ENCODE measurements at places on chromosomes 7 and 10.

- no peak for DNase-seq
These were observed 478 bp upstream of the ZNF22 start for GRCh38 chr10:45000138-45000751.

- peak; percentile 60 for DNase-seq
These were observed 909 bp upstream of the CC2D2B start for GRCh38 chr10:95906677-95907455.

DNA sequence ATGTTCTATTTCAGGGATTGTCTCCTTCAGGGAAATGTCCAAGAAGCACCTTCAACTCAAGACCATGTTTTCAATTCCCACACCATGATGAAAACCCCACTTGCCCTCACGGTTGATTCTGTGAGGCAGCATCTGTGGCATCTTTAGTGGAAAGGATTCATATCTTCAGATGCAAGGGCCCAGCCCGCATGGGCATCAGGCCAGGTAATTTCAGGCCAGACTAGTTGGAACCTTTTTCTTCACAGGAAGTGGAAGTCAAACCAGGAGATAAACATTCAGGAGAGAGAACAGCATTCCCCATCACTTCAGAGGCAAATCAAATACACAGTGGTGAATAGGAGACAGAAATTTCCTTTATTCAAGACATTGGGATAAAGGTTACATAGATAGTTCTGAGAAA is 88.8 kb downstream of the JCAD start:
- no peak for DNase-seq

- DNase-seq: no peak
These were observed 63.2 kb upstream of the BMPER start for GRCh38 chr7:33842150-33842549.

DNA sequence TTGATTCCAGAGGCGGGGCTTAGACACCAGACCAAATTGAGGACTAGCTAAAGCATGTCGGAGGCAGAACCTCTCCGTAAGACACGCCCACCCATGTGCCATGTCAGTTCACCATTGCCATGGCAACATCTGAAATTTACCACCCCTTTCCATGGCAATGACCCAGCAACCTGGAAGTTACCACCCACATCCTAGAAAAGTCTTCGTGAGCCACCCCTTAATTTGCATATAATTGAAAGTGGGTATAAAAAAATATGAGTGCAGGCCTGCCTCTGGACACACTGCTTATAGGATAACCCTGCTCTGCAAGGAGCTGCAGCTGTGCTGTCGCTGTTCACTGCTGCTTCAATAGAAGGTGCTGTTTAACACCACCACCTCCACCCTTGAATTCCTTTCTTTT is 28.0 kb downstream of the TMEM270 start:
- no peak for DNase-seq

- no peak for DNase-seq
These were observed 2.8 kb downstream of the FBXL15 start for GRCh38 chr10:102423372-102423968.

- DNase-seq: no peak
These were observed 14.5 kb downstream of the GPR146 start for GRCh38 chr7:1058821-1059199.

DNA sequence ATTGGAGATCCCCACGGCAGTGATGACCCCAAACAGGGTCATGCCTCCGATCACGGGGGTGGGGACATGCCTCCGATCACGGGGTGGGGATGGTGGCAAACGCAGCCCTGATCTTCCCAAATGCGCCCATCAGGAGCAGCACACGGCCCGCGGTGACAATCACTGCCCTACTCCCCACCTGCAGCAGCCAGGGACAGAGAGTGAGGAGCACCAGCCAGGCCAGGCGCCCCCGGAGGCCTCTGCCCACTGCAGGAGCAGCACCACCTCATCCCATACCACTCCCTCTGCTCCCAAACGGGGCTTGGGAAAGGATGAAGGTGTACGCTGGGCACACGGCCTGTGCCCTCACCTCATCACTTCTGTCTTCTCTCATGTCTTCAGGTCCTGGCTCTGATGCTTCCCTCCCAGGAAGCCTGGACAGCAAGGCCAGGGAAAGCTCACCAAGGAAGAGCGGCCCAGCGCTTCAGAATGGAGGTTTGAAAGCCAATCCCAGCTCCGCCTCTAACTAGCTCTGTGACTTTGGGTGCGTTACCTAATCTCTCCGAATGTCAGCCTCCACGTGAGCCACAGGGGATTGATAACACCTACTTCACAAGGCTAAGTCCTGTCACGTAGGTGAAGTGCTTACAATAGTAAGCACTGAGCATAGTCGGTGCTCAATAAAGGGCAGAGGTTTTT is 37.1 kb downstream of the STRA8 start:
- no peak for DNase-seq

DNA sequence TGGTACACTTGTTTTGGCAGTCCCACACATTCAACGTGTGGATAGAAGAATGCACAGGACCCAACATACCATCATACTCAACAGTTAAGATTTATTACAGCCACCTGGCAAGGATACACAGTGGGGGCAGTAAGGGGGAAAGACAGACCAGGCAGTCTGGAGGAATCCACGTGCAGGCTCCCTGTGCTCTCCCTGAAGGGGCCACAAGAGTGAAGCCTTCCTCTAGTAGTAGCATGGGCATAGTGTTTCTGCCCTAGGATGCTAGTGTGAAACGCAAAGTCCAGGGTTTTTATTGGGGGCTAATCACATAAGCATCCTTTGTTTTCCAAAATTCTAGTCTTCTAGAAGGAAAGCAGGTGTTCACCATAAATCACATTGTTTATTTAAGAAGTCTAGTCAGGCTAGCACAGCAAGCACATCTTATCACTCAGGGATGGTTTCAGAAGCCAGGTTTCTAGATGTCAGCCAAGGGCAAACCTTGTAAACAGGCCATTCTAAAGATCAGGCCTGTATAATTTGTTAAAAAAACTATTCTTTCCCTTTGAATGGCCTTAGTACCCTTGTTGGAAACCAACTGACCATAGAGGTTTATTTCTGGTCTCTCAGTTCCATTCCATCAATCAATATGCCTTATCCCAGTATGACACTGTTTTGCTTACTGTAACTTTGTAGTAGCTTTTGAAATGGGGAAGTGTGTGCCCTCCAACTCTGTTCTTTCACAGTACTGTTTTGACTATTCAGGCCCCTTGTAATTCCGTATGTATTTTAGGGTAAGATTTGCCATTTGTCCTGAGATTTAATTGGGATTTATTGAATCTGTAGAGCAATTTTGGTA is 12.4 kb upstream of the TFAM start:
- no peak for DNase-seq

DNA sequence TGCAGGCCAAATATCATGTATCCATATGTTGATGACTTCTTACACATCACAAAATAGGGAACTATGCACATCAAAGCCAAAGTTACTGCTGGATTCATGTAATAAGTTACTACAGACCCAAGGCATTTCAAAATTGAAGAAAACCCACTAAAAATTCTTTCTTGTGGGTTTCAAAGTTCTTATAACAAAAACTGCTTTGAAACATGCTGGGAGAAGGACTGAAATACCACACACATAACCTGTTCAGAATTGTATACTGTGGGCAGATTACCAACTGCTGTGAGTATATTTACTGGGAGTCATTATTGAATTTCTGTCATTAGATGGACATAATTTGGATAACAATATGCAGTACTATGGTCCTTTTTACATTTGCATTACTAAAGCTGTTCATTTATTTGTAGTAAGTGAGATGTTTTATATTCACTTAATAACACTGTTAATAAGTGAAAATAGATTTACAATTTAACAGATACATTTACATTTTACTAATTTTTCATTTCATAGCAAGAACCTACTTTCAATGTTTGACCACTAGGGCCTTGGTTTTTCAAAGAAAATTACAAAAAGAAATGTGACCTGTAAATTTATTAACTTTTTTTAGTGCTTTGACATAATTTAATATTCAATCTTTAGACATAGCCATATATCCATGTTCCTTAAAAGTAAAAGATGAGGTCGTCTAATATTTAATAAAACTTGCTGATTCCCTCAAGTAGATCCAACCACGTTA is 132.6 kb downstream of the MAGI2 start:
- no peak for DNase-seq

DNA sequence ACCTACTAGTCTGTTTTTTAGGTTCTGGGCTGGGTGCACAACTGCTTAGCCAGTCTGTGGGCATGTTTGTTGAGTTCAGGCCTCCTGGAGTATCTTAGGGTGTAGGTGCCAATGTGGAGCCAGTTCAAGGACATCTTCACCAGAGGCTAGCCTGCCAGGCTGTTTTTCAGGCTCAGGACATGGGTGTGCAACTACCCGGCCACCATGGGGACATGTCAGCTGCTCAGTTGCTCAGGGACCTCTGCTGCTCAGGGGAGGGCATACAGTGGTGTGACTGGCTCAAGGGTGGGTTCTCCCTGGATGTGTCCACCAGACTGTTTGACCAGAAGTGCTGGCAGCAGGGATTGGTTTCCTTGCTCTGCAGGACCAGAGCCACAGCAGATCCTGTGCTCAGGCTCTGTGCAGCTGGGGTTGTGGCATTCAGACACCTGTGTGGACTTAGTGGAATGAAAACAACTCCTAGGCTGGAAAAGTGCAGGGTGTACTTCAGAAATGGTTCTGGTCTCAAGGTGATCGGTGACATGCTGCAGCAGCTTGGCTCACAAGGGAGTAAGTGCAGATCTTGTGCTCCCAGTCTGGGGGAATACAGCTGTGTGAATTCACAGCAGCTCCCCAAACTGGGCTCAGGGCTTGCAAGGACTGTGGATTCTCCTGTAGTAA is 44.8 kb downstream of the PALS2 start:
- DNase-seq: no peak

DNA sequence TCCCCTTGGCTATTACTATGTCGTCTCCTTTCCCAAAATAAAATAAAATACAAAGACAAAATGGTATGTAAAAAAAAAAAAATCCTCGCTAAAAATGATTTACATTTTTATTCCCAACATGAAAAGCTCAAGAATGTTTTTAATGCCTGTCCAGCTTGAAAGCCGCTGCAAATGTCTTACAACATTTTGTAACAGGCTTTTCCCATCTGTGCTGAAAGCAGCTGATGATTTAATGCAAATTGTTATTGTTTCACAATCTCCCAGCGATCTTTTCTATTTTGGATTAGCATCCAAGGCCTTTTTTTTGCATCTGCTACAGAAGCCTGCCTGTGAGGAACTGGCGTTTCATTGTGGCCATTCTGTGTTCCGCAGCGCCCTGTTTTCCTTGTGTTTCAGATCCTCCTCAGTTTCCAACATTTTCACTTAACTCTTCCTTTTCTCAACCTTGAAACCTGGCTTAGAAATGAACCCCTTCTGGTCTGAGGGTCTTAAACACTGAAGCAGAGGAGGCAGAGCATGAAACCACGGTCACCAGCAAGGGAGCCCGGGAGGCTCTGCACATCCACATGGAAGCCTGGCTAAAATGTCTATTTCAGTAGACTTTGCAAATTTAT is 712.1 kb downstream of the PARD3 start:
- peak; percentile 13 for DNase-seq

DNA sequence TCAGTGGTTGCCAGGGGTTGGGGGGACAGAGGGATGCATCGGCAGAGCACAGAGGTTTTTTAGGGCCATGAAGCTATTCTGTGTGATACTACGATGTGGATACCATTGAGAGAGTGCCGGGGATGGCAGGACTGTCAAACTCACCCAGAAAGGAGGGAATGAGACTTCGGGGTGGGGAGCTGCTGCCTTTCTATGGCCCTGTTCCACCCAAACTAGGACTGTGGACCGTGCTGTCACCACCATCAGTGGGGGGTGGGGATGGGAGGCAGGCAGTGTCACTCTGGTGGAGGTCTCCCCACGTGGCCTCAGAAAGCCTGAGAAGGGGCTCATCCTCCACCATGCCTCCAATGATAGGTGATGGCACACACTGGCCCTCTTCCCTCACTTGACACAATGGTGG is 146.2 kb downstream of the PTPN20 start:
- no peak for DNase-seq

DNA sequence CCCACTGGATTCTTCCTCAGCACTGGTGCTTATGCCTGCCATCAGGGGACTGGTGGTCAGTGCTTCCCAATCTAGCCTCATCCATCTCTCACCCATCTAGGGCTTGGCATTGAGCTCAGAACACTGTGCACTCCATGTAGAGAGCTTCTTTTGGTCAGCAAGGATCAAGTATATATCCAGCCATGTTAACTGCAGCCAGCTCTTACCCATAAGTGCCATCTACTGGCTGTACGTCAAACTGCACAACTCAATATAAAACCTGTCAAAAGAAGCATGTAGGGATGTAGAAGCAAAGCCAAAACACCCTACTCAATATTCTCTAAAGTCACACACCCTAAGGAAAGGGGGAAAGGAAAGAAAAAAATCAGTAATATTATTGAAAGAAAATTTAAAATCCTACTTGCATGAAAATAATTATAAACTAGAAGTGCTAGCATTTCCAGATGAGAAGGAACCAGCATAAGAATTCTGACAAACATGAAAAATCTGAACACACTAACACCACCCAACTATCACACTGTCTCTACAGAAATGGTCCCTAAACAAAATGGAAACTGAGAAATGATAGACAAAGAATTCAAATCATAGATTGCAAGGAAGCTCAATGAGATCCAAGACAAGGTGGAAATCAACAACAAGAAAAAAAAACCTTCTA is 531.1 kb upstream of the STEAP1 start:
- peak; percentile 4 for DNase-seq

DNA sequence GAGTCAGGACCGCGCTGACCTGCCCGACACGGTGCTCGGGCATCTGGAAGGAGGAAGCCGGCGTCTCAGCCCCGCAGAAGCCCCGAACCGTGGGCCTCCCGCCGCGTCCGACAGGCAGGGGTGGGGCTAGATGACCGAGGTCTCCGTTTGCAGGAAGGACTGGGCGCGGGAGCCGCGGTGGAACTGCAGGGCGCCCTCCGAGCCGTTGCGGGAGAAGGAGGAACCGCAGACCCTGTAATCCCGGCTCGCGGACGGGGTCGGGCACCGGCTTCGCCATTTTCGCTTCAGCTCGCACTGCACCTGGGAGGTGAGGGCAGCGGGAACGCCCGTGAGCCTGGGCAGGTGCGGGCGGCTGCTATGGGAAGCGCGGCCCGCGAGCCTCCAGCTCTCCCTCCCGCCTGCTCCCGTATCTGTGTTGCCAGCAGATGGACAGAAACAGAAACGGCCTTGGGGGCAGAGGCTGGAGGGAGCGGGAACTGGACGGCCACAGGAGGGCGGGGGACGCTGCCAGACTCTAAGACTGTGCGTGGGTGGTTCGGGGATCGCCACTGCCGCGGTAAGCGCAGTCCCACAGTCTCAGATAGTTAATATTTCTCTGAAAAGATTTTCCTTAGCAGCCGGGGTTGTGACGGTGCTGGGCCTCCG is 114.1 kb downstream of the VIPR2 start:
- DNase-seq: no peak

DNA sequence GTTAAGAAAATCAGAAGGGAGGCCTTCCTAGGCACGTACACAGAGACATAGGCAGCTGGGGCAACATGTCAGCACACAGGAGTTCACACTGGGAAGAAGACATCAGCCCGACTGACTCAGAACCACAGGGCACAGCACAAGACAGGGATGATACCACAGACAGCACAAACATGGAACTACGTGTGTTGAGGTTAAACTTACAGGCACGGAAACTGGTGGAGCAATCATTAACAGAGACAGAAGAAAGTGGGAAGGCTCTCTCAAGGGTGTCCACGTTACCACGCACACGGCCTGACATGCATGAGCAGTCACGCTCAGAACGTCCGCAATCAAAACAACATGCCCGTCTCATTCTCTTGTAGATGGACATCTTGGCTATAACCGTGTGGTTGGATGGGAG is 636.4 kb downstream of the KCNMA1 start:
- DNase-seq: no peak

- no peak for DNase-seq
These were observed 62.7 kb upstream of the FZD1 start for GRCh38 chr7:91201442-91202113.

- DNase-seq: no peak
These were observed 13.1 kb upstream of the TRDMT1 start for GRCh38 chr10:17214526-17214925.

- DNase-seq: peak; percentile 62
These were observed 557 bp downstream of the TMEM120A start for GRCh38 chr7:75993689-75994387.

Measured in HFFc6 (cell line).